KBM-7 (cell line): ENCODE measurements at places on chromosomes 6 and 20.

GRCh38 chr6:132246632-132247270, 154.5 kb downstream of the MOXD1 start:
- DNase-seq, result no peak

GRCh38 chr6:157845493-157846259, 22.6 kb downstream of the SNX9 start:
- no peak for DNase-seq

- no peak for DNase-seq
Observed at GRCh38 chr6:139313784-139314545, 22.2 kb upstream of the TXLNB start.

GRCh38 chr6:35025232-35026188, 115.6 kb downstream of the TCP11 start:
- DNase-seq, result no peak

DNA sequence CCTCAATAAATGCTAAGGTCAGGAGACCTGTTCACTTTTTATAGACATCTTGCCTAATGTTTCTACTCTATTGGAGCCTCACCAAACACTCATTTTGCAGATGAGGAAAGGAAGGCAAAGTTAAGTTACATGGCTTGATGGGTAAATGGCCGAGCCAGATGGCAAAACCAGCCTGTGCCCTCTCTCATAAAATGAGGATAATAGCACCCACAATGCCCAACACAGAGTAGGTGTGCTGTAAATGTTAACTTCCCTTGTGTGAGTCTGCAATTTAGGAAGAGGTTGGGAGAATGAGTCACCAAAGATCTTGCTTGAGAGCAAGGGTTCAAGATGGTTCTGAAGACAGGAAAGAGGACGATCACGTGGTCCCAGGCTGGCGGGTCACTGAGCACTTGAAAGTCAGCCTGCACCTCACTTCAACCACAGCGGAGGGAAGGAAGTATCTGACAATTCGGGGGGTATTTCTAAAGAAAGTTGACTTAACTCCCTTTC, 3.3 kb downstream of the KCNK5 start:
- DNase-seq, result peak; percentile 78

DNA sequence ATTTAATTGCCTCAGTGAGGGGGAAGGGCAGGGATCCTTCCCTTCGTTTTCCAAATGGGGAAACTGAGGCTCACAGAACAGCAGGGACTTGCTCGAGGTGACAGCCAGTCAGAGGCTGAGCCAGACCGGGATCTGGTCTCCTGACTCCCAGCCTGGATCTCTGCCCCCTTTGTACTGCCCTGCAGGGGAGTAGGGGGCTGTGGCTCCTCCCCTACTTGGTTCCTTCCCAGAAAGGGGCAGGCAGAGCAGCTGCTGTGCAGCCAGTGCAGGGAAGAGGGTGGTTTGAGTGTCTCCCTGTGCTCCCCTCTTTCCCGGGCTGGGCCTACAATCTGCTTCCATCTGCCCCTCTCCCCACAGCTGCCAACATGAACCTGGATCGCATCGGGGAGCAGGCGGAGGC, 37.6 kb downstream of the UQCC2 start:
- DNase-seq, result no peak

GRCh38 chr6:118712969-118713368, 61.6 kb upstream of the CEP85L start:
- no peak for DNase-seq
